ENCODE measurements at places on chromosomes 12 and 14.
A peak's percentile ranks its signal among the peaks of the same experiment; 100 is the strongest.

DNA sequence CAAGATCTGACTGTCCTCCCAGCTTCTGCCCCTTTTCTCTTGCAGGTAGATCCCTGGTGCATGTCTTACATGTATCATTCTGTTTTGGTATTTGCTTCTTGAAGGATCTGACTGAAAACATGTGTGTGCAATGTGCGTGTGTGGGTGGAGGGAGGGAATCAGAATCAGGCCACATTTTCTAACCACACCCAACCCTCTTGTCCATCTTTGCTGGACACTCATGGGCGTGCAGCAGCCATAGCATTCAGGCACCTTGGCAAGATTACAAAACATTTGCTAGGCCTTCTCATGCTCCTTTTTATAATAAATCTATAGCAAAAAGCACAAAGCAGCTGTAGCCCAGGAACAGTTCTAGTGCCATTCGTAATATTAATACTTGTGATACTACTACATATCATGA, 233.6 kb upstream of the E2F7 start:
- no peak for DNase-seq
- H3K4me1 ChIP-seq = no peaks in the 10 kb centered on the region
- no peaks in the 10 kb centered on the region for H3K27me3 ChIP-seq
- peaks cover 1% of the 10 kb centered on the region for H3K36me3 ChIP-seq
- H3K4me3 ChIP-seq = no peak overlapping the region

DNA sequence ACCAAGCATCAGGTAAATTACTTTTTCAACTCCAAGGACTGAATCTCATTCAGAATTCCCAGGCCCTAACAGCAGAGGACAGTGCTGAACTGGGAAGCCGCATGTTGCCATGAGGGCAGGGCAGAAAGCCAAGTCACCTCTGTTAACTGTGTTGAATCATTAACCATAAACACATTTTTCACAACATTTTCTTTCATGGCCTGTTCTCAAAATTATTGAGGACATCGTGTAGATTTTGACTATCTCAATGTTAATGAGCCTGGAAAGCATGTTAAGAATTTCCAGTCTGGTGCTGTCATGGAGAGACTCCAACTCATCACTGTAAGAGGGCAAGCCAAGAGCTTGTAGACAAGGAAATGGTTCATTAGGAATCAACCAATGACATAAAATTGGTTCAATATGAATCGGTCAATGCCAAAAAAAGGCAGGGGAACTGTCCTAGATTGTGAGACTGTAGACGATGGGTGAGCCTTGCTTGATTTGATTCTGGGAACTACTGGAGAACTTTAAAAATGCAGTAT, 33.7 kb downstream of the CPM start:
- H3K4me1 ChIP-seq = no peaks in the 10 kb centered on the region
- peaks cover 41% of the 10 kb centered on the region for H3K27me3 ChIP-seq
- H3K4me3 ChIP-seq = no peak overlapping the region
- no peak overlapping the region for H3K27ac ChIP-seq

DNA sequence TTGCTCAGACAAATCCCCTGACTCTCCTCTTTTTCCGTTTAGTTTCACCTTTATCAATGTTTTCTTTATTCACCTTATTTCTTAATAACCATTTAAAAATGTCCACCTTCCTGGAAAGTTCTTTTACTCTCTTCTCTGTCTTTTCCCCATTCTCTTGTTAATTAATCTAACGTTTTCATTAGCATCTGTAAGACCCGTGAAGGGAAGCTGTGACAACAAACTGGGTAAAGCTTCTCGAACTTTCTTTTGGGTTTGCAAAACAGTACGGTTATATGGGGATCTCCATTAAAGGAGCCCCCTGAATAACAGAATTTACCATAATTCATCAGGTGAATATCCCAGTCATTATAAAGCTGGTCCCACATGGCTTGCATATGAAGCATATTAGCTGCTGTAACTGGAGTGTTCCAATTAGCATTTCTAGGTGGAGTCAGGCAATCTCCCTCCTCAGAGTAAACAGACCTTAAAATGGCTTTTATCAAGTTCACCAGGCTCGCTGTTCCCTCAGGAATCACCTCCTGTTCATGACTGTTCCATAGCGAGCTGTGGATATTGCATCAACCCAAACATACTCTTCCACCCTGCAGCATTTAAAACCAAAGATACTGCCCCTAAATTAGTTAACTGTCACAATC, 42.4 kb downstream of the TMEM30B start:
- H3K4me1 ChIP-seq = no peaks in the 10 kb centered on the region
- peaks cover 67% of the 10 kb centered on the region for H3K27me3 ChIP-seq
- no peaks in the 10 kb centered on the region for H3K36me3 ChIP-seq
- no peak overlapping the region for H3K4me3 ChIP-seq
- no peak overlapping the region for H3K27ac ChIP-seq
- no peak for DNase-seq

DNA sequence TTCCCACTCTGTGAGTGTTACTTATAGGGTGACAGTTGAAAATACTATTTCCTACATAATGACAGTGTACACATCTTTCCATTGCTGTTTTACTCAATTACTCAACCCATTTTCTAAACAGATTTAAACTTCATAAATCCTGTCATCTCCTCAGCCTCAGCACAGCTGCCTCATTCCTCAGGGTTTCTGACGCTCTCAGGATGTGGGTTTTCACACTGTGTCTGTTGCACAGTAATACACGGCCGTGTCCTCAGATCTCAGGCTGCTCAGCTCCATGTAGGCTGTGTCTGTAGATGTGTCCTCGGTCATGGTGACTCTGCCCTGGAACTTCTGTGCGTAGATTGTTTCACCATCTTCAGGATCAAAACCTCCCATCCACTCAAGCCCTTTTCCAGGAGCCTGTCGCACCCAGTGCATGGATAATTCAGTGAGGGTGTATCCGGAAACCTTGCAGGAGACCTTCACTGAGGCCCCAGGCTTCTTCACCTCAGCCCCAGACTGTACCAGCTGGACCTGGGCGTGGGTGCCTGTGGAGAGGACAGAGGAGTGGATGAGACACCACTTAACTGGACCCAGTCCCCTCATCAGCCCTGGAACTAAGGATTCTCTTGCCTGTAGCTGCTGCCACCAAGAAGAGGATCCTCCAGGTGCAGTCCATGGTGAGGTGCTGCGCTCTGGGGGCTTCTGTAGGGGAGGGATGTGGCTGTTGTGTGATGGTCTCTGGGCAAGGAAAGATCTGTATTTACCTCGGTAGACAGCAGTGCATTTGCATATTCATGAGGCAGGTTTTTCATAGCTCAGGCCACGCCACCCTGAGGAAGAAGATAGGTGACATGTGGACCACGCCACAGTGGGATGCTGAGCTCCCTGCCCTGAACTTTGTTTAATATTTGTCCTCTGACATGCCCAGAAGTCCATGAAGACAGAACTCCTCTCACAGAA, 750.2 kb downstream of the TMEM121 start:
- no peak overlapping the region for H3K27ac ChIP-seq
- no peak for DNase-seq
- H3K4me3 ChIP-seq = peak overlapping the region; percentile 55
- no peaks in the 10 kb centered on the region for H3K27me3 ChIP-seq
- H3K36me3 ChIP-seq = no peaks in the 10 kb centered on the region
- peaks cover 10% of the 10 kb centered on the region for H3K4me1 ChIP-seq

All from central memory CD8-positive, alpha-beta T cell (primary cell).